ENCODE measurements at places on chromosomes 5 and 9.

- DNase-seq: no peak
Measured at GRCh38 chr9:89625721-89626687, 21.2 kb downstream of the GADD45G start.

DNA sequence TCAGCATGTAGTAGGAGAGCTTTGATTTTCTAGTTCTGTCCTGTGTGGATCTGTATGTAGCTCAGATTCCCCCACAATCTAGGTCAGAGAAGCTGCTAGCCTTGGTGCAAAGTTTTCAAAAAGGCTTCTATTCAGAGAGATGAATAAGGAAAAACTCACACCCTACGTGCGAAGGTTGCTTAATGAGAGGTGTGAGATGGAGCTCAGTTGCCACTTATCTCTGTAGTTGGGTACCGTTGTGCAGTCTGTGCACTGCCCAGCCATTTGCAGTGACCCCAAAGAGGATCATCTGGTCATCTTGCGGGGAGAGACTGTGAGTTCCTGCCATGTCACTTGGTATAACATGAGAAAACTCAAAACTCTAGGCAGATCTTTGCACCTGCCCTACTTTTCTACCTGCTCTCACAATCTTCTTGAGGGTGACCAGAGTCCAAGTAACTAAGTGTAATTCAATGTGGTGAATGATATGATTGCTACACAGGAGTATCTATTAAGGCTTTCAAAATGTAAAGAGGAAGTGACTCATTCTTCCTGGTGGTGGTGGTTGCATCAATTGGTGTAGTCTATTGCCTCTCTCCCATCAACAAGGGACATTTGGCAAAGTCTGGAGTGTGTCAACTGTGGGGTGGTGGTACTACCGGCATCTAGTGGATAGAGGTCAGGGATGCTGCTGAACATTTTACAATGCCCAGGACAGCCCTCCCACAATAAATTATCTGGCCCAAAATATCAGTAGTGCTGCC is 65.2 kb downstream of the TMC1 start:
- DNase-seq: no peak

- DNase-seq: no peak
Measured at GRCh38 chr5:149464796-149465489, 85.9 kb upstream of the IL17B start.

DNA sequence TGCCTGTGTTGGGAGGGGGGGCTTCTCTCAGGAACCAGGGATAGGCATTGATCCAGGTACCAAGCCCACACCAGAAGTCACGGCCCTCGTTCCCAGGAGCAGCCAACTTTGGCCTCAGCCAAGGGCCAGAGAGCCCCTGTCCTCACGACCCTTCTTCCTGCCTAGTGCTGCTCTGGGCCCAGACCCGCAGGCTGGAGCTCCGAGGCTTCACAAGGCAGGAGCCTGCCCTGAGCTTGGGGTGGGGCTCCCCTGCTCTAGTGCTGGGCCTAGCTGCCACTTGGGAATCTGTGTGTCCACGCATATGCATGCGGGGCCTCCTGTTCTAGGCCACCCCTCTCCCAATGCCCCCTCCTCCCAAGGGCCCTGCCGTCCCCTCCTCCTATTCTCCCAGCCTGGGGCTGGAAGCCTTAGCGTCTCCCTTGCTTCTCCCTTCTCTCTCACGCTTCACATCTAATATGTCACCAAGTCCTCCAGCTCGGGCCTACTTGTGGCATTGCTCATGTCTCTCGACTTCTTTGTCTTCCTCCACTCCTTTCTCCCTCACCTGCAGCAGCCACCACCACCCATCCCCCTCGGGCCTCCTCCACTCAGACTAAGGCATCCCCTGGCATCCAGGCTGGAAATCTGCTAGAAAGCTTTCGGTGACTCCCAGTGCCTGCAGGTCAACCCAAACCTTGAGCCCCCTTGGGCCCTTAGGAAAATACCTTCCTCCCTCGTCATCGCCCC is 3.4 kb downstream of the UNC5A start:
- no peak for DNase-seq

DNA sequence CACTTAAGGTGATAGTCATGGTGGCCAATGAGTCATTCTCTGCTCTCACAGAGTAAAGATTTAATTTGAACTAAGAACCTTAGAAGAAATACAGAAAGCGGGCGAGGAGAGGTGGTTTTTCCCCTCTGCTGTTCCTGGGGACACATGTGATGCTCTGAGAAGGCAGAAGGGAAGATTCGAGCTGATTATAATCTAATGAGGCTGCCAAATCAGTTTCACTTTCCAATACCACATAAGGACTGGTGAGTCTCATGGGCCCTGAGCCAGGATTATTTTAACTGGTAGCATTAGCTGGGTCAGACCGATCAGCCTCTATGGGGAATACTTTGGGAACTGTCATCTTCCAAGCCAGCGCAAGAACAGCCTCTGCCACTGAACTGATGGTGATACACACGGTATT is 116.5 kb downstream of the SLC1A3 start:
- no peak for DNase-seq

- no peak for DNase-seq
Measured at GRCh38 chr5:8396756-8397155, 527.8 kb downstream of the MTRR start.

DNA sequence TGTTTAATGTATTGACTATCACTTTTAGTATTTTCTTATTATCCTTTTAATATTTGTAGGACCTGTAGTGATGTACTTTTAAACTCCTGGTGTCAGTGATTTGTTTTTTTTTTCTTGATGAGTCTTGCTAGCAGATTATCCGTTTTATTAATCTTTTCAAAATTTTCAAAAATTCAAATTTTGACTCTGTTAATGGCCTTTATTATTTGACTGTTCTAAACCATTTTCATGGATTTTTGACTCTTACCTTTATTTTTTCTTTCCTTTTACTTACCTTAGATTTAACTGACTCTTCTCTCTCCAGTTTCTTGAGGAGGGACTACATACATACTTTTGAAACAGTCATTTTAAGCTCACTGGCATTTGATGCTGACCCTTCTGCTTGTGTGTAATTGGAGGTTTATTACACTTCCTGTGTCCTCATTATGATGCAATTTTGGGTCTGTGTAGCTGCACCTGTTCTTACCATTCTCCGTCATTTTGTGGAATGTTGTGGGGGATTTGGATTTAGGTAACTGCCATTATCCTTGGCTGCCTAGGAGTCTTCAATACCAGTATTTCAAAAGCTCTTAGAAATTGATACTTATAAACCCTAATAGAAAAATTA is 32.0 kb upstream of the EXOC3 start:
- no peak for DNase-seq

DNA sequence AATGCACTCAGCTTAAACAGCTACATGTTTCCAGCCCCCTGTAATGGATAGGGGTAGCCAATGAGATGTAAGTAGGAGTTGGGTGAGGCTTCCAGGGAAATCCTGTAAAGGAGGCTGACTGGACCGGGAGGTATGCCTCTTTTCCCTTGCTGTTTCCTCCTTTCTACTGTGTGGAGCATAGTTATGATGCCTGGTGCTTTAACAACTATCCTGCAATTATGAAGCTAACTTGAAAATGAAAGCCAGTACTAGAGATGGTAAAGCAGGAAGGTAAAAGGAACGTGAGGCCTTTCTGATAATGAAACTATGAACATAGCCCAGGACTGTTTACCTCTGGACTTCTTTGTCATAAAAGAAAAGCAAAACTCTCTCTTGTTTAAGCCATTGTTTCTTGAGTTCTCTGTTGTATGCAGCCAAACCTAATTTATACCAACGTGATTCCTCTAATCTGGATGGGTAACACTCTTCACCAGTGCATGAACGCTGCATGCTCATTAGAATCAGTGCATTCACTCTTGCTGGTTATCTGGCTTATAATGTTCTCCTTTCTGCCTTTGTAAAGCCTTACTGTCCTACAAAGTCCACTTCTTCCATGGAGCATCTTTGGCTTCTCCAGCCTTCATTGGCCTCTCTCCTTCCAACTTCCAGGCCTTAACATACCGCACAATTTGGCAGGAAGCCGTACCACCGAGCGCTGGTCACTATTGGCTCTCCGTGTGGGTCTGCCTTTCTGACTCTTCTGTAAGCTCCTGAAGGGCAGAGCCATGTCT is 8.3 kb upstream of the ARHGEF28 start:
- no peak for DNase-seq

GRCh38 chr9:125784286-125785049 is 37.3 kb downstream of the PBX3 start:
- DNase-seq: no peak

DNA sequence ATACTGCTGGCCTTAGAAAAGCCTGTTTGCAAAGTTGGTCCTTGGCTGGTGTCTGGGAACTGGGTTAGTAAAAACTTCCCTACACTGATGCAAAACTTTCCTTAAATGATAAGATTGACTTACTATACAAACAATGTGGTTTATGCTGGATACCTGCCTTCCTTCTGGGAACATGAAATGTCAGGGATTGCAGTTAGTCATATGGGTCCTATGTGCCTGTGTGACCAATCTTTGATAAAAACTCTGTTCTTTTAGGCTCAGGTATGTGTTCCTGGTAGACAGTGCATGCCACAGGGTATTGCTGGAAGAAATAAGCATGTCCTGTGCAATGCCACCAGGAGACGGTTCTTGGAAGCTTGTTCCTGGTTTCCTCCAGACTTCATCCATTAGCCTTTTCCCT is 173.3 kb downstream of the RMI1 start:
- no peak for DNase-seq

DNA sequence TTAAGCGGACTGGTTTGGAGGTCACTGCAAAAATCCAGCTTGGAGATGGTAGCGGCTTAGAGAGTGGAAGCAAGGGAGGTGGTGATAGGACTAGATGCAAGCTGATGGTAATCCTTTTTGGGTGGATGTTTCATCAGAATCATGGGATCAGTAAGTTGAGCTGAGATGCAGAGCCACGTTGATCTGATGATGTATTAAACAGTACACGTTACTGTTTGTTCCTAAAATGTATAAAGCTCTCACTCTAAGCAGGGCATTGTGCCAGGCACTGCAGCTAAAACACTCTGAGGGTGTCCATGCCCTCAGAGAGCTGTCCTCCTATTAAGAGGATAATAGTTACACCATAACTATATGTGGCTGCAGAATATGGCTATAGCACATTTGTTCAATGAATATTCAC is 93.1 kb downstream of the JAKMIP2 start:
- DNase-seq: no peak

DNA sequence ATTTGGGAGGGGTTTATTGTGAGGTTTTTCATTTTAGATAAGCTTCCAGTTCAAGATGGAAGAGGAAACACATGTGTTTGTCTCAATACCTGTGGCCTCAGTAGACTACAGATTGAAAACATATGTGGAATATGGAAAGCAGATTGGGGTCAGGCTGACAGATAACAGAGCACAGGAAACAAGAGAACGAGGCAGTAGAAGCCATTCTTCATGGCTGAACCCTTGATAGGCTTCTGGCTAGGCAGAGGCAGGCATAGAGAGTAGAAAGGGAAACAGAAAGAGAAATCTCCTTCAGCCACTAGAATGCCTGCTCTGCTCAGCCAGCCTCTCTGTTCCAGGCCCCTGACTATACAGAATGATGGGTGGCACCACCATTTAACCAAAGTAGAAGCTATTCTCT is 152.5 kb downstream of the MUSK start:
- no peak for DNase-seq

- DNase-seq: no peak
Measured at GRCh38 chr5:105529851-105530250, 1967.3 kb upstream of the NUDT12 start.

DNA sequence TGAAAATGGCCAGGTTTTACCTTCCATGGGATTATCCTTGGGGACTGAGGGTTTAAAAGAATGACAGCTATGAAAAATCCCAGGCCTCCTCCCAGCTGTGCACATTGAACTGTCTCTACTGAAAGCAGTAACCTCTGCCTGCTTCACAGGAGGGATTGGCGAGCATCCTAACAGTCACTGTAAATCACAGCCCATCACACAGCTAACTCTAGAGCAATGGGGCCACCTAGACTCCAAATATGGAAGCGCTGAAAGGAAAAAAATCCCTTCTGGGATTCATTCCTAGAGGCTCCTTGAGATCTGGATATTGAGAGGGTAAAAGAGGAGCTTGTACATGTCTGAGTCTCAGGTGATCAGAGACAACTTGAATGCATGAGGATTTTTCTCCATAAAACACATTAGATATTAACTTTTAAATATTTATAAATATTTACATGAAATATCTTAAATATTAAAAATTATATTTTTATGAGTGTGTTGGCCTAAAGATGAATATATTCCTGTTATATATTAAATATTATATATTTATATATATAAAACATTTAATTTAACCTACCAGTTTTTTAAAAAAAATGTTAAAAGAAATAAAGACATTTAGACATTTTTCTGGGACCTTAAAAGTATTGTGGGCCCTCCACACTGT is 133.8 kb upstream of the SLC24A2 start:
- no peak for DNase-seq

DNA sequence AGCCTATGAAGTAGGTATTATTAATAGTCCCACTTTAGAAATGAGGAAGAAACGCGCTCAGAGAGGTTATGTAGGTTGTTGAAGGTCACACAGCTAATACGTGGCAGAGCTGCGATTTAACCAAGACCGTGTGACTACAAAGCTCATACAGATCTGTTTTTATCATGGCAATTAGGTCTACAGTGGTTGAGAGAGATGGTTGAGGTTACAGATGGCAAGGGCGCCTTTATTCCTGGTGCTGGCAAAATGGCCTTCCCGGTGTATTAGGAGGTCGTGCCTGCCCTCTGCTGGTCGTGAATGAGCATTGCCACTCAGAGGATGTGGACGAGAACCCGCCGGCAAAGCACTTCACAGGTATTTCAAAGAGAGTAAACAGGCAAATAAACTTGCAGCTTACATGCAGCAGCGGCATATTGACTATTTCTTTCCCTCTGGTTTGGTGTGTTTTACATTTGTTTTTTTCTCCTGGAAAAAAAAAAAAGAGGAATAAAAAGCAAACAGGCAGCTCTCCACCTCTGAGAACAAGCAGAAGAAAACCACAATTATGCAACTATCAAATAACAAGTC is 65.3 kb upstream of the EGFLAM start:
- DNase-seq: peak; percentile 9

DNA sequence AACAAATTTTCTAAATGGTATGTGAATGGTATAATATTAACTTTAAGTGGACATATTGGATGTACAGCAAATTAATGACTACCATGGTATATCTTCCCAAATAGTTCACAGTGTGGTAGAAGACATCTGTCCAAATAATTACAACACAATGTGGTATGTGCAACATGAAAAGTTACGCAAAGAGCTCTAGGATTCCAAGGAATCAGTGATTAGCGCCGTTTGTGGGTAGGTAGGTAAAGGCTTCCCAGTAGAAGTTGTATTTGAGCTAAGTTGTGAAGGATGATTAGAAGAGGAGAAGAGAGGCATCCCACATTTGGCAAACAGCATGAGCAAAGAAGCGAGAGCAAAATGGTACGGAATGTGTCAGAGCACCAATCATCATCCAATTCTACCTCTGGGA is 14.3 kb upstream of the KLF9 start:
- no peak for DNase-seq

Measured in NCI-H1417 treated with DMSO at 0.1 percent for 48 hours (cell line).